NCI-H524 treated with DMSO at 0.1 percent for 48 hours (cell line): ENCODE measurements at places on chromosomes 4 and X.

GRCh38 chrX:9339603-9340491 is 125.0 kb upstream of the TBL1X start:
- peak; percentile 15 for DNase-seq

DNA sequence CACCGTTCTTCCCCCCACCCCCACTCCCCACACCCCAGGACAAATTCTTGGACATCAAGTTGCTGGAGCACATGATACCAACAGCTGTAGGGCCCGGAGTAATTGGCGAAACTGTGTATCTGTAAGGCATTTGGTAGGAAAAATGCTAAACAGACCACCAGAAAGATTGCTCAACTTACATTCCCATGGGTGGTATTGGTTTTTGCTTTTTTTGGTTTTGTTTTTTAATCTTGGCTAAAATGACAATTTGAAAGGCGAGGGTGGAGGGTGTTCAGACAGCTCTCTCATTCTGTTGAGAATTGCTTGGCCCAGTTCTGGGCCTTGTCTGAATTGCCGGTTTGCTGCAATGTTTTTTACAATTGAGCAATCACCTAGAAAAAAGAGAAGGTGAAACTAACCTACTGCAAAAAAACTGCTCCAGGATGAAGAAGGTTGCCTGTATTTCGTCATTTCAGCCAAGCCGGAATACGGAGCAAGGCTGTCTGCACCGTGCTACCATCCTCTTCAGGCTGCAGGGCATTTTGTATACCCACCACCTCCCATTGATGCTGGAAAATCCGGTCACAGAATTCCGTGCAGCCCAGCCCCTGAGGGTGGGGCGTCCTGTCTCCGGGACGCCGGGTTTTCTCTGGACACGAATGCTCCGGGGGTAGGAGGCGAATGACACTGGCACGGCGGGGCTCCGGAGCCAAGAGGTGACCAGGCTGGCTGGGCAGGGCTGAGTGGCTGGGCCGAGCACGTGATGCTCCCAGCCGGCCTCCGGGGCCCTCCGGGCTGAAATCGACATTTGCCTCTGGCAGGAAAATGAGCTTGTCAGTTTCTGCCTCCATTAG is at the start of gene CLCN4:
Gene CLCN4 (plus strand): TSS at position 777 of the 833 bp plus-strand sequence. CDS start 28,058 bp downstream, outside the sequence.
- DNase-seq = peak; percentile 30

GRCh38 chr4:119014658-119015057 is 121.0 kb upstream of the MYOZ2 start:
- no peak for DNase-seq

DNA sequence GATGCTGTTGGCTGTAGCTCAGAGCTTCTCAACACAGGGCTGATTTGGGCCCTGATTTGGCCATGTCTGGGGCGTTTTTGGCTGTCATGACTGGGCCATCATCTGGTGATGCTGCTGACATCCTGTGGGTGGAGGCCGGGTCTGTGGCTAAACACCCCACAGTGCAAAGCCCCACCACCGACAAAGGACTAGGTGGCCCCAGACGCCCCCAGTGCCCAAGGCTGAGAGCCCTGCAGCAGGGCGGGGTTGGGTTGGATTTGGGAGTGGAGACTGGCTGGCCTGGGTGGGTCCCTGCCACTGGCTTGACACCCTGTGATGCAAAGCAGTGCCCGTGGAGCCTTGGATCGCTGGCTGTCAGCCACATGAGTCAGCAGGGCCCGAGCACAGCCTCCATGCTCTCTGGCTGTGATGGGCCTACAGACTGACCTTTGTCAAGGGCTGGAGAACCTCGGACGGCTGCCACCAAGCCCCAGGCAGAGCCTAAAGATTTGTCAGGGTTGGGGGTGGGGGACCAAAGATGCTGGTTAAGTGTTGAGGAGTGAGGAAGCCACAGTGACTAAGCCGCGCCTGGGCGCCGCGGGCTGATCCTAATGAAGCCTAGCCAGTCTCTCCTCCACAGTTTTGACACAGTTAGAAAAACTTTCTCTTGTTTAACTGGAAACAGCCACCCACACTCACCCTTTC is 28.3 kb downstream of the CYTL1 start:
- no peak for DNase-seq

DNA sequence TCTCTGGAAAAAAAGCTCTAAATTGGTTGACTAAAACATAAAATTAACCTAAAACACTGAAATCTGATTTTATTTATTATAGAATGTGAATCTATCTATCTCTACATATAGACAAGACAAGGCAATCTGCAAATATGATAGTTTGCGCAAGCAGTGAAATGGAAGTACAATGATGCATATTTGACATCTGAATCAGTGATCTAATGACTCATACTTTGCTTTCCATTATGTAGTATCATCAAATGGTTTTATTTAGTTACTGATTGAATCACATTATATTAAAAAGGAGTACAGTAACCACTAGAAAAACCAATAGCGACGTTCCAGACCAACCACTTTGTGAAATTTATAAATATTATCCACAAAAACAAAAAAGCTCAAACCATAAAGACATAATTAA is 1969.3 kb downstream of the PCDH7 start:
- DNase-seq = no peak

GRCh38 chrX:138886769-138887168 is 175.3 kb upstream of the FGF13 start:
- DNase-seq = no peak

- no peak for DNase-seq
Observed at GRCh38 chr4:8281519-8282133, 12.1 kb downstream of the HTRA3 start.

GRCh38 chr4:85763202-85763601 is 288.3 kb downstream of the ARHGAP24 start:
- DNase-seq = no peak

GRCh38 chrX:106730401-106730800 is 3.9 kb downstream of the RNF128 start:
- DNase-seq = no peak

DNA sequence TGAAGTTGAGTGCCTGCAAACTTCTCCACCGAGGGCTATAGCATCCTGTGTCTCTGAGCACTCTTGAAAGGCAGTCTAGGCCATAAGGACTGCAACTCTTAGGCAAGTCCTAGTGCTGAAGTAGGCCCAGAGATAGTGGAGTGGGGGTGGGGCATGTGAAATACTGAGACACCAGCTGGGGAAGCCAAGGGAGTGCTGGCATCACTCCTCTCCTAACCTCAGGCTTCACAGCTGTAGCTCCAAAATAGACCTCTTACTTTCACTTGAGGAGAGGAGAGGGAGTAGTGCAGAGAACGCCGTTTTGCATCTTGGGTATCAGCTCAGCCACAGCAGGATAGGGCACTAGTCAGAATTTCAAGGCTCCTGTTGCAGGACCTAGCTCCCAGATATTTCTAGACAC is 56.2 kb upstream of the CYSLTR1 start:
- DNase-seq = no peak

DNA sequence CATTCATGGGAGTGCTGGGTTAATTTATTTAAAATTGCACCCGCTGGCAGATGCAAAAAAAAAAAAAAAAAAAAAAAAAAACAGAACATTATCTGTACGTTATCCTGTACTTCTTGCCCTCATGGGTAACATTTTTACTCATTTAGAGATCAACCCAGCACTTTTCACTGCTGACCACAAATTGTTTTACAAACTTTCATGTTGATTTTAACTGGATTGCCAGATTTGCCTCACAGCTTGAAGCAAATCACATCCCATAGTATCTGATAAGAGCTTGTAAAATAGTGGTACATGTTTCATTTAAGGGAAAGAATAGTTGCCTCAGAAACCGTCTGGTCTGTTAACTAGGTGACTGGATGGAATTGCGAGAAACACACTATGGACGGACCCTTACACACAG is 640.8 kb downstream of the TRIML1 start:
- DNase-seq = no peak
